ENCODE measurements at places on chromosomes 3 and 15.

DNA sequence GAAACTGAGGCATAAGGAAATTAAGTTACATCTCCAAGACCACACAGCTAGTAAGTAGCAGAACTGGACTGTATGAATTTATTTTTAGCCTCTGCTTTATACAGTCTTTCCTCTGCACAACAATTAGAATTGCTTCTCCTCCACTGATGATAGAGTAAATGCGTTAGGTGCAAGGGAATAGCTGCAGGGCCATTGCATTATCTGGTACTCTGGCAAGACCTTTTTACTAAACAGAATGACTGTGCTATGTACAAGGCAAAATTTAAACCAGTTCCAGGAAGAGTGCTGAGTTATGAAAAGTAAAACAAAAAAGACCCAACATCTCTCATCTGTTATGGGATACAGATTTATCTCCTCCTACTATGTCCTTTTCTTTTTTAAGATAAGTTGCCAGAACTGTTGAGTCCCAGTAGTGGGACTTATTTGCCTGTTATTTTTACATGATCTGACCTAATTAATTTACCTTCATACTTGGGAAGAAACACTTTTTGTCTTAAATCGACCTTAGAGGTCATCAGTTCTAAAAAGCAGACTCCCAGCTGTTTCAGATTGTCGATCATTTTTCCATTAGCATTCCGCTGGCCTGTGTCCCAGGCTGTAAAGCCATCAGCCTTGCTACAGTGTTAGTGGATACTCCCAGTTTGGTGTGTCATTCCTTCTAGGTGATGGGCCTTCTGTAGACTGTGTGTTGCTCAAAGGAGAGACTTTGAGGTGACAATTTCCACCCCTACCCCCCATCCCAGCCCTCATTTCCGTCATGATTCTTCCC lies 147.5 kb upstream of the NUDT16 start:
- DNase-seq = no peak

GRCh38 chr3:11643201-11643603 lies 513 bp downstream of the VGLL4 start:
- no peak for DNase-seq

GRCh38 chr15:79380755-79381497 lies 51.2 kb upstream of the MINAR1 start:
- peak; percentile 37 for DNase-seq

GRCh38 chr3:133930341-133930933 lies 34.8 kb upstream of the RAB6B start:
- no peak for DNase-seq

- DNase-seq = no peak
Observed at GRCh38 chr3:18016366-18016765, 273.9 kb upstream of the TBC1D5 start.

DNA sequence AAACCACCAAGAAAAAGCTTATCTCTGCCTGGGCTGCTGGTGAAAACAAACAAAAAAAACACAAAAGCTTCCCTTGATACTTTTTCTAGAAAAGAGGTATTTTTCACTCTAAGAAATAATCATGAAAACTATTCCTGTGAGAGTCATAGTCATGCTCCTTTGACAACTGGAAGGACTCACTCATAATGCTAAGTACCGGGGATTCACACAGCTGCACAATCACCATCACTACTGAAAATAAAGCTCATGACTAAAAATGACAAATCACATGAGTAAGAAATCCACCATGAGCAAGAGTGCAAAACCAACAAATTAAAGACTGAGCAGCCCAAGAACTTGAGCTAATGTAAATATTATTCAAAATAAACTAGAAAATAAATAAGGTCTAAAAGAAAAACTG lies 10.6 kb upstream of the POU1F1 start:
- no peak for DNase-seq

DNA sequence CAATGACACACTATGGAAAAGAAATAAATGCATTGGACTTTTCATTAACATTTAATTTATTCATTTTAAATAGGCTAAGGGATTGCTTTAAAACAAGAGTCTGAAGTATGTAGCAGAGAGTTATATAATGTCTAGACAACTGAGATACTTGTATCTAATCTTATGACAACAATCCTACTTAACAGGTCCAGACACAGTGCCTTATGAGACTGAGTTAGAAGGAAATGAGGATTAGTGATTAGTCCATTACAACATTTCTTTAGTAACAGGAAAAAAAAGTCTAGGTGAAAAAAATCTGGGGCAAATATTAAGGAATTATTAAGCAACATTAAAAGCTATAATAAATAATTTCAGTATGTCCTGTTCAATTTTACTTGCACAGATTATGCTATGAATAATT lies 140.6 kb downstream of the MEIS2 start:
- no peak for DNase-seq

- DNase-seq = no peak
Observed at GRCh38 chr15:60362321-60363086, 35.3 kb downstream of the ANXA2 start.

DNA sequence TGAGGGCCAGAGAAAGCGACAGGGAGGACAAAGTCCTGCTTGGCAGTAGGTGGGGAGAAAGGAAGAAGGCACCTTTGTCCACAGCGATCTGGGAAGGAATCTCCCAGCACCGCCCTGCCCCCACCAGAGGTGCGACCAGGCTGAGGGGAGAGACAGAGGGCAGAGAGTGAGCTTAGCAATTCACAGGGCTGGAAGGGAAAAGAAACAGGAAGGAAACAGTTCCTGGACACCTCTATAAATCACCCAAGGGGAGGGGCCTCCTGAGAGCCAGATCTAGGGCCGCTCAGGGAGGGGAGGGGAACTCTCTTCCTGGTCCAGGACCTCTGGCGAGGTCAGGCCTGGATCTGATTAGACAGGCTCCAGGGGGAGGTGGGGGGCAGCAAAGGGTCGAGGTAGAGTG lies 35.4 kb downstream of the RNU5B-1 start:
- DNase-seq = no peak

DNA sequence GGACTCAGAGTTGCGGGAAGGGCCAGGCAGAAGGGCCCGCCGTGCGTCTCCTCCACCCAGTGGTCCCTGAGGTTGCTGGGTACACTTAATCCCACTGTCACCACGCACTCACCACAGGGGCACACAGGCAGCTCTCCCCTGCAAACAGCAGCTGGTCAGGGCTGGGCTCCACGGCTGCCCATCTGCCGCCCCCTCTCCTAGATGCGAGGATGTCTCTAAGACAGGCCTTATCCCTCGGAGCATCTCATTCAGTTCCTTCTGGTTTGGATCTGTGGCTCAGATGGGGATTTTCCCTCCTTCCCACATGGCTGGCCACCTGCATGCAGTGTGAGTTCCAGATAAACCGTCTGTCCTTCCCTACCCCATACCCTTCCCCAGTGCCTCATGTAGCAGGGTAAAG lies 26.3 kb downstream of the MRPS11 start:
- no peak for DNase-seq

DNA sequence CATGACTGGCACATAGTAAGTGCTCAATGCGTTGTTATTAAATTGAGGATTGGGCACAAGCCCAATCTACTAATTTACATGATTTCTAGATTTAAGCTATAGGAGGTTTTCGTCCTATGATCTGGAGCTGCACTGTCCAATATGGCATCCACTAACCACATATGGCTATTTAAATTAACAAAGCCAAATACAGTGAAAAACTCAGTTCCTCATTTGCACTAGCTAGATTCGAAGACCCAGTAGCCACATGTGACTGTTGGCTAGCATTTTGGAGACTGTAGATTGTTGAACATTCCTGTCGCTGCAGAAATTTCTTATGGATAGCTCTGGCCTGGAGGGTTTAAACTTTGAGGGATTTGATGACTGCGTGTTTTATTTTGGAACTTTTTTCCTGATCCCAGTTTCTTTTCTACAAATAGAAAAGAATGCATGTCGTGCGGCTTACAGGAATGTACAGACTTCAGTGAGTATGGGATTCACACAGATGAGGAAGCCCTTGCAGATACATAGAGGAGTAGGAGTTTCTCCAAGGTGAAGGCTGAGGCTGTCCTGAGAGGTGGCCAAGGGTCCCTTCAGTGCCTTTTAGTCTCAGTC lies 82.8 kb downstream of the SLCO3A1 start:
- no peak for DNase-seq

DNA sequence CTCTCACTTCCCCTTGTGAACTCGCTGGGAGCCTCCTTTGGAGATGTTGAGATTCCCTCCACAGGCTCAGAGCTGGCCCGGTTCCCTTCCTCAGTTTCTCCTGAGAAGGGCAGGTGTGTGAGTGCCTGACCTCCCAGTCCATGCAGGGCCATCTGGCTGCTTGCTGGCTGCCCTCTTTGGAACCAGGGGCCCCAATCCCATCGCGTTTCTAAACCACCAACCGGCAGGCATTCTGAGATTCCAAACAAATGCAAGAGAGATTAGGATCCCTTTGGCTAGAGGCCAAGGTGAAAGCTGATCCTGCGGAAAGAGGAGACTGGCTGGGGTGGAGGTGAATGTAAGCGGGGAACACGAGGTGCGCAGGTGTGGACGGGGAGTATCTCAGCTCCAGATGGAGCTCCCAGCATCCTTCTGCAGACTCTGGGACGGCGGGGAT lies 2.9 kb upstream of the PRRT3 start:
- no peak for DNase-seq

GRCh38 chr3:149235599-149236424 lies 14.2 kb upstream of the CP start:
- DNase-seq = no peak

- DNase-seq = no peak
Observed at GRCh38 chr3:190378240-190378891, 9.6 kb upstream of the CLDN16 start.

- DNase-seq = no peak
Observed at GRCh38 chr15:28904541-28905315, 19.0 kb downstream of the APBA2 start.

GRCh38 chr3:197042539-197042938 lies 12.9 kb upstream of the MELTF start:
- DNase-seq = no peak

DNA sequence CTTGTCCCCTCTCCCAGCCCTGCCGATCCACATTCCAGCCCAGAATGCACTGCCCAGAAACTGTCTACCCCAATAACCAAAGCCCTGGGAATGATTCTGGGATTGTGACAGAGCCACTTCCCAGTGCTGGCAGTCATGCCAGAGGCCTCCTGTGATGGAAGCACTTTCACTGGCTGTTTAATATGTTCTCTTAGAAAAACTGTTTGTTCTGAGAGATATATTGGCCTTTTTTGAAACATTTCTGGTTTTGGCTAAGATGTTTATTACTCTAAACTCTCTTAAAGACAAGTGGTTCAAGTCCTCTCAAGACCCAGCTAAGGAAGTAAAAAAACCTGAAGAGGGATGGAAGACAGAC lies 74.0 kb upstream of the HACD2 start:
- DNase-seq = no peak

GRCh38 chr3:128257632-128258031 lies 104.4 kb downstream of the EEFSEC start:
- no peak for DNase-seq

DNA sequence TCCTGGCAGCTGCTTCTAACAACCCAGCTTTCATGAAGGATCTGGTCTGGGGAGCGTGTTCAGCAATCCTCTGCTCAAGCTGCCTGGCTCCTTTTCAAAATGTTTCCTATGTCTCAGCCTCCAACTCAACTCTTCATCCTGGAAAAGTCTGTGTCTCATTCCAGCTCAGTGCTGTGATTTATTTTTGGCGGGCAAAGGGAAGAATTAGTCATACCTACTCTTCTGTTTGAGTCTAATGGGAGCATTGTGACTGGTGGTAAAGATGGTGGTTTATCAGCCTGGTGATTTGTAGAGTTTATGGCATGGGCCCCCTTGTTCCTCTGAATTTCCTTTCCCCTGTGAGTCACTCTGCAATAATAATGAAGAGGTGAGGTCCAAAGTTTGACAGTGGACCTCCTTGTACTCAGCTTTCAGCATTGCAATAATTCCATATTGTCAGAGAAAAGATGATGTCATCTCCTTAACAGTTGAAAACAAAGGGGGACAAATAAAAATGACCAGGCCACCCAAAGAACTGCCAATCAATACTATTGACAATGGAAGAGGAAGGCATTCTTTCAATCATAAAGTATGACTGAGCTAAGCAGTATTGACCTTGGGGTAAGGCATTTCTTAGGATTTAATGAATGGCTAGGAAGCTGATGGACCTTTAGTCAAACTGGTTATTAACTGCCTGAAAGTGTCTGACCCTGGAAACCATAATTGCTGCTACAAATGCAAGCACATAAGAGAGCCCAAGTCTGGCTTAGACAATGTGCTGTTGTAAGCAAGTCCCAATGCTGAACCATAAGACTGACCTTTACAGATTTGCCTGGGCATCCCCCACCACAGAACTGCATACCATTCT lies 204.7 kb upstream of the MCTP2 start:
- DNase-seq = no peak

- no peak for DNase-seq
Observed at GRCh38 chr3:74281705-74282104, 332.8 kb downstream of the CNTN3 start.

DNA sequence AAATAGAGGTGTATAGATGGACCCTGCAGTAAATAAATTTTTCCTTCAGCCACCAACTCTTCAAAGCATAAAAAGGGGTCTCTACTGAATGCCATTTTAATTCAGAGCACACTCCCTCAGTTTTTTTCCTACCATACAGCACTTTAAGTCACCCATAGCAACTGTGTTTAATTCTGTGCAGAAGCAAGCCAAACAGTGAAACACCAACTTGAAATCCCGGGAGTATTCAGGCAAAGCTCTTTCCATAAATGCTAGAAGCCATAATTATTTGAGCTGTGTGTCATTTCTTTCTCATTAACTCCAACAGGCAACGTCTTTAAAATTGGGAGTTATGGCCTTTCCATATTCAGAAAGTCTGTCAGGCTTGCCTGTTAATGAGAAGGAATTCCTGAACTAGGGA lies 562.1 kb downstream of the GRM7 start:
- DNase-seq = no peak

GRCh38 chr15:26298659-26299170 lies 435.6 kb upstream of the ATP10A start:
- DNase-seq = no peak

- DNase-seq = no peak
Observed at GRCh38 chr3:71573181-71573580, 10.3 kb downstream of the FOXP1 start.

GRCh38 chr3:53795176-53795575 lies 51.0 kb downstream of the CHDH start:
- no peak for DNase-seq

GRCh38 chr3:63494646-63495045 lies 157.8 kb upstream of the SNTN start:
- DNase-seq = no peak

DNA sequence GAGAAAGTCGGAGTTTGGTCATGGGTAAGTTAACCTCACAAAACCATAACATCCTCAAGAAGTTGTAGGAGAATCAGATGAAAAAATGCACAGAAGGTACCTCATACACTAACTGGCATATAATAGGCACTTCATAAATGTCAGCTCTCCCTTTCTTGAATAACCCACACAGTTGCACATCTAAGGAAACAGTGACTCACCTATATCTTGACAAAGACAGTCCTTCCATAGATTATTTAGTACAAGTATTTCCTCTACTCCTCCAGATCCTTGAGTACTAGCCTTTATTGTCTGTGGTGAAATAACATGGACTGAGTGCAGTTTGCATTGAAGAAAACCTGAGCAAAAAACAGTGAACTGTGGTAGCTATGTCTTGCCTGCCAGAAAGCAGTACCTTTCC lies 46.6 kb downstream of the MAGI1 start:
- DNase-seq = no peak

GRCh38 chr15:89735773-89736172 lies 15.3 kb downstream of the MESP1 start:
- no peak for DNase-seq
